Ureter (tissue), 1 donor: ENCODE measurements at places on chromosomes 16 and 17. TPM values are rescaled to one million over a fixed set of nuclear protein-coding genes. Genes with fewer than 3 reads are reported as not detected.

DNA sequence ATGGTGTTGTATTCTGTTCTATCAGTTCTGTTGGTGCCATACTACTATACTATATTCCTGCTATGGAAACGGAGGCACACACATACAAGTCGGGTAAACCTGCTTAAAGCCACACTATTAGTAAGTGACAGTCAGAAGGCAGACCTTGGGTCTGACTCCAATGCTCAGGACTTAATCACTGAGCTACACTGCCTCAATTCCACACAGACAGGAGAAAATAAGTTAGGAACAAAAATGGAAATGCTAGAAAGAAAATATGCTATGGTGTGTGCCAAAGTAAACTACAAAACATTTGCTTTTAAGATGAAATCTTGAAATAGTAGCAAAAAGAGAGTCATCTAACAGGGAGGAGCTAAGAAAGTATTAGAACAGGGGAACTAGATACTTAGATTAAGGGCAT is 48.1 kb downstream of the MYO1D start:
- no peak for DNase-seq

GRCh38 chr17:30805944-30806456 is 18.5 kb downstream of the CRLF3 start:
- DNase-seq = no peak

GRCh38 chr16:85300406-85300968 is 188.2 kb upstream of the CIBAR2 start:
- no peak for DNase-seq

- no peak for DNase-seq
Measured at GRCh38 chr17:79186406-79186805, 111.8 kb downstream of the ENGASE start.

GRCh38 chr17:6426356-6427101 is 8.4 kb downstream of the AIPL1 start:
- no peak for DNase-seq

DNA sequence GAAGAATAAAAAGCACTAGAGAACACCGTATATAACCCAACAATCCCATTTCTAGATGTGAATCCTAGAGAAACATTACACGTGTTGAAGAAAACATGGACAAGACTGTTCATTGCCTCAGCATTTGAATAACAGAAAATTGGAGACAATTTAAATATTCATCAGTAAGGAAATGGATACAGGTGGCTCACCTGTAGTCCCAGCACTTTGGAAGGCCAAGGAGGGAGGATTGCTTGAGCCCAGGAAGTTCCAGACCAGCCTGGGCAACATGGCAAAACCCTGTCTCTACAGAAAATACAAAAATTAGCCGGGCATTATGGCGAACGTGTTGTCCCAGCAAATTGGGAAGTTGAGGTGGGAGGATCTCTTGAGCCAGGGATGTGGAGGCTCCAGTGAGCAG is 2.7 kb upstream of the ATAD5 start:
- no peak for DNase-seq

DNA sequence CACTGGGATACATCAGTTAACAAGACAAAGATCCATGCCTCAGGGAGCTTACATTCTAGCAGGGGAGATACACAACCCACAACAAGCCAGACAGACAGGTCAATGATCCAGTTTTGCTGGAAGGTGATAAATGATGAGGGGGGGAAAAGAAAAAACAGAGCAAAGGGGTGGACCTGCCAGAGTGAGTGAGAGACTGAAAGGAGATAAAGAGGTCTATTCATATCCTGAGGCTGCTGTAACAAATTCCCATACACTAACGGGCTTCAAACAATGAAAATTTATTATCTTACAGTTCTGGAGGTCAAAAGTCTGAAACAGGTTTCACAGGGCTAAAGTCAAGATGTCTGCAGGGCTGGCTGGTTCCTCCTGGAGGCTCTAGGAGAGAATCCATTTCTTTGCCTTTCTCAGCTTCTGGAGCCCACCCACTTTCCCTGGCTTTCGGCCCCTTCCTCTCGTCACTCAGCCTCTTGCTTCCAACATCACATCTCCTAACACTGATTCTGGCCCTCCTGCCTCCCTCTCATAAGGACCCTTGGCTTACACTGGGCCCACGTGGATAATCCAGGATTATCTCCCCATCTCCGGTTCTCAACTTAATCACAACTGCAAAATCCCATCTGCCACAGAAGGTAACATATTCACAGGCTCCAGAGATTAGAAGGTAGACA is 81.5 kb downstream of the GAS7 start:
- DNase-seq = no peak

DNA sequence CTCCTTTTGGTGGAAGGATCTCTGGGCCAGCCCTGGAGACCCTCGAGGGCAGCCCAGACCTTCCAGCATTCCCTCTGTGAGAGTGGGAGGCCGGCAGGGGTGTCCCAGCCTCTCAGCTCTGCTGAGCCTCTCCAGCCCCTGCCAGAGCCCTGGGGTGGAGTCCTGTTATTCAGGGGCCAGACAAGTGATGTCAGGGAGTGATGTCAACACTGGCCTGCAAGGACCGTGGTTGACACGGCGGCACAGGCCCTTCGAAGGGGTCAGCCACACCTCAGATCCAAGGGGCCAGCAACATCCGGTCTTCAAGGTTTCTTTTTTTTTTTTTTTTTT is 231.2 kb downstream of the KATNIP start:
- no peak for DNase-seq

DNA sequence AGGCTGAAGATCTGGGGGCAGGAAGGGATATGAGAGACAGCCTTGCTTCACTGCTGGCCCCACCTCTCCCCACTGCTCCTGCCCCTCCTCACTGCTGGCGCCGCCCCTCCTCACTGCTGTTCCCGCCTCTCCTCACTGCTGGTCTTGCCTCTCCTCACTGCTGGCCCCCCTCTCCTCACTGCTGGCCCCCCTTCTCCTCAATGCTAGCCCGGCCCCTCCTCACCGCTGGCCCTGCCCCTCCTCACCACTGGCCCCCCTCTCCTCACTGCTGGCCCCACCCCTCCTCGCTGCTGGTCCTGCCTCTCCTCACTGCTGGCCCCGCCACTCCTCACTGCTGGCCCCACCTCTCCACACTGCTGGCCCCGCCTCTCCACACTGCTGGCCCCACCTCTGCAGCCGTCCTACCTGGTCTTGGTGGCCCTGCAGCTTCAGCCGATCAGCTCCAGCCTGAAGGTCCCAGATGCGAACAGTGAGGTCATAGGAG is 9.5 kb upstream of the PAM16 start:
- DNase-seq = no peak

DNA sequence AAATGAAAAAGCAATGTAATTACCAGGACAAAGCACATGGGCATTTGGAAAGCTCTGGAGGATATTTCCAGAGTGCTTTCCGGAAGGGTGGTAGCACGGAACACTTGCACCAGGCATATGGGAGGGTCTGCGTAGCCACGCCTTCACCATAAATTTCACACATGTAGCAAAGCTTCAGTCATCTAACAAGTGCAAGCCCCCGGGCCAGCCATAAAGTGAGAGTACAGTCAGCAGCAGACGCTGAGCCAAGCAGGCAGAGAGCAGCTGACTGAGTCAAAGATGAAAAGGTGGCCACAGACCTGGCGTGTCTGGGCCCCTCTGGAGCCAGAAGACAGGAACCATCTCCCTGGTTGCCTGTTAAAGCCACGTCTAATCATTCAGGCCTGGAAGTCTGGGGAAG is 130.6 kb downstream of the SEC14L1 start:
- DNase-seq = no peak

DNA sequence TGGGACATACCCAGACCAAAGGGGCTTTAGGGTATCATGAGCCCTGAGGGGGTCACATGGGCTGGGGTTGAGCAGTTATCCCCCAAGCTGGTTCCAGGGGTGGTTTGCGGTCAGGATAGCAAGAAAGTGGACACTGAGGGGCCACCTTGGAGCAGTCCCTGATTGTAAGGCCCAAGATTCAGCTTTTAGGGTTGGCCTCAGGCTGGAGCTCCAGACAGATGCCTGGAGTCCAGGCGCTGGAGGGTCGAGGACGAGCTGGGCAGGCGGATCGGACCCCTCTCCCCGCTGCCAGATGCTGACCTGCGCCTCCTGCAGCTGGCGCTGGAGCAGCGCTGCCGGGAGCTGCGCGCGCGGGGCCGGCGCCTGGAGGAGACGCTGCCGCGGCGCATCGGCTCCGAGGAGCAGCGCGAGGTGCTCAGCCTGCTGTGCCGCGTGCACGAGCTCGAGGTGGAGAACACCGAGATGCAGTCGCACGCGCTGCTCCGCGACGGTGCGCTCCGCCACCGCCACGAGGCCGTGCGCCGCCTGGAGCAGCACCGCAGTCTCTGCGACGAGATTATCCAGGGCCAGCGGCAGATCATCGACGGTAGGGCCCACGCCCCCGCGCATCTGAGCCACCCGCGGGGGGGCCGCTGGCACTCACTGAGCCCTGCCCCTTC is 10.0 kb downstream of the BTBD17 start:
- no peak for DNase-seq

- DNase-seq = no peak
Measured at GRCh38 chr16:4450430-4450829, 24.0 kb downstream of the NMRAL1 start.

DNA sequence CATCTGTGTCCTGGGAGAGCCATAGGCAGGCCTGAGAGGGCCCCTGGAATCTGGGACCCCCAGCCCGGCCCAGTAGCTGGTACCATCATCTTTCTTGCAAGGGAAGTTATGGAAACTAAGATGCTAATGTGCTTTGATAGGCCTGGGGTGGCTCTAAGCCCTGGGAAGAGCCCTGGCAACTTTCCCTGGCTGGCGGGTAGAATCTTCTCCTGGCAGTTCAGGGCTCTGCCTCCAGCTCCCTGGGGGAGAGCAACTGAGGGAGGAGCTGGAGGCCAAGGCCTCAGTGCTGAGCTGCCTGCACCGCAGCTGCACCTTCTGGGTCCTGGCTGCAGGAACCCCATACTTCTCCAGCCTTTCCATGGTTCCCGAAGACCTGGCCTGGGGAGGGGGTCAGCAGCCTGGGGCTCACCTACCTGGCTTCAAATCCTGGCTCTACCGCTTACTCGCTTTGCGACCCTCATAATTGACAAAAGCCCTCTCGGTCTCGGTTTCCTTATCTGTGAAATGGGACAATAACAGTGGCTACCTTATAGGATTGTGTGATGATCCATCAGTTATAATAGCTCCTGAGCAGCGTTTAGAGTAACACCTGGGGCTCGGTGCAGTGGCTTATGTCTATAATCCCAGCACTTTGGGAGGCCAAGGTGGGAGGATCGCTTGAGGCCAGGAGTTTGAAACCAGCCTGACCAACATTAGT is 333.7 kb downstream of the SEC14L1 start:
- DNase-seq = no peak

- no peak for DNase-seq
Measured at GRCh38 chr17:13273806-13274205, 256.0 kb upstream of the ELAC2 start.

GRCh38 chr16:66635406-66635805 is 30.9 kb downstream of the CMTM3 start:
- no peak for DNase-seq

GRCh38 chr16:85535352-85536072 is 77.6 kb upstream of the GSE1 start:
- DNase-seq = no peak

DNA sequence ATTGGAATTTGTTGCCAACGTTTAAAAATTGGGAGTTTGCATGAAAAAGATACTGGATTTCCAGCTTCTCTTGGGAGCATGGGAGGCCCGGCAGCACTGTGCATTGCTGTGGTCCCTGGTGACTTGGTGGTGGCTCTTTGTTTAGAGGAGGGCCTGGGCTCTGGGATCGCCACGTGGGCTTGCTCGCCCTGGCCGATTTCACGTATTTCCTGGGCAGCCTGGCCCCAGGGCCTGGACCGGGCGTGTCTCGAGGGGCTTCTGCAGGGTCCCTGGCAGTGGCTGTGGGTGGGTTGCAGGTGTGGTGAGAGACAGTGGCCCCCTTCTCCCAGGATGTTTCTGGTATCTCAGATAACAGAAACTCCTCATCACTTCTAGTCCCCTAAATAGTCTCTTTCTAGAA is 67.9 kb downstream of the ATP2C2 start:
- DNase-seq = no peak

GRCh38 chr16:47946092-47946491 is 209.7 kb downstream of the ABCC12 start:
- DNase-seq = no peak

DNA sequence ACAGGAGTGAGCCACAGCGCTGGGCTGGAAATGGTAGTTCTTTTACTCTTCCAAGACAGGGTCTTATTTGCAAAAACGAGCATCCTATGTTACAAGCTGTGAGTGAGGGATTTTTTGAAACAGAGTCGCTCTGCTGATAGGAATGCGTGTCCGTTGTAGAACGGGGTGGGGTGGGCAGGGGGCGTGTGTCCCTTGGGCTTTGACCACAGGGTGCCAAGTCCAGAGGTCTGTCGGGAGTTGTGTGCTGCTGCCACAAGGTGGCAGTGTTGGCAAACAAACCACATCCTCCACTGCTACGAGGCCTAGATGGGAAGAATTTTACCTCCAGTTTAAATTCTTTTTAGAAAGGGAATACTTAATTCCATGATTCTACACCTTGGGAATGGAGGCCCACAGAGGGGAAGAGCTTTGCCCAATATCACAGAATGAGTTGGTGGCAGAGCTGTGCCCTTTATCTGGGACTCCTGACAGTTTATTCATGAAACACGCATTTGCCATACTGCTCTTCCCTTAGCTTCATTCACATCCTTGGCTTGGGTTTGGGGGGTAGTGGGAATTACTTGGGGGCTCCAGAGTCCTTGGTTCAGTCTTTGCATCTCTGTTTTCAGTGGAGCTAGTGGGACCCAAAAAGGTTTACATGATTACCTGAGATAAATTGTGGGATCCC is 30.6 kb upstream of the ETV4 start:
- DNase-seq = peak; percentile 59

Gene TEDC2
- 1.5 TPM for total RNA-seq

Gene CLEC3A
- not detected for total RNA-seq

Gene RAB37
- total RNA-seq = 2.3 TPM

Gene FAM171A2
- 0.78 TPM for total RNA-seq

Gene RCVRN
- total RNA-seq = not detected

Gene RPL19
- total RNA-seq = 2,156 TPM

Gene ADCY9
- total RNA-seq = 23.3 TPM

Gene GAS2L2
- not detected for total RNA-seq

Gene CCL1
- not detected for total RNA-seq

Gene TMEM94
- total RNA-seq = 73.2 TPM

Gene CRYBA1
- not detected for total RNA-seq

Gene SDK2
- 3.4 TPM for total RNA-seq

Gene C17orf100
- total RNA-seq = 1.8 TPM

Gene KRTAP1-5
- total RNA-seq = not detected
